Endodermal cell (in vitro differentiated cells): ENCODE measurements at places on chromosomes 16 and 17. TPM values are rescaled to one million over a fixed set of nuclear protein-coding genes. Genes with fewer than 3 reads are reported as not detected.

DNA sequence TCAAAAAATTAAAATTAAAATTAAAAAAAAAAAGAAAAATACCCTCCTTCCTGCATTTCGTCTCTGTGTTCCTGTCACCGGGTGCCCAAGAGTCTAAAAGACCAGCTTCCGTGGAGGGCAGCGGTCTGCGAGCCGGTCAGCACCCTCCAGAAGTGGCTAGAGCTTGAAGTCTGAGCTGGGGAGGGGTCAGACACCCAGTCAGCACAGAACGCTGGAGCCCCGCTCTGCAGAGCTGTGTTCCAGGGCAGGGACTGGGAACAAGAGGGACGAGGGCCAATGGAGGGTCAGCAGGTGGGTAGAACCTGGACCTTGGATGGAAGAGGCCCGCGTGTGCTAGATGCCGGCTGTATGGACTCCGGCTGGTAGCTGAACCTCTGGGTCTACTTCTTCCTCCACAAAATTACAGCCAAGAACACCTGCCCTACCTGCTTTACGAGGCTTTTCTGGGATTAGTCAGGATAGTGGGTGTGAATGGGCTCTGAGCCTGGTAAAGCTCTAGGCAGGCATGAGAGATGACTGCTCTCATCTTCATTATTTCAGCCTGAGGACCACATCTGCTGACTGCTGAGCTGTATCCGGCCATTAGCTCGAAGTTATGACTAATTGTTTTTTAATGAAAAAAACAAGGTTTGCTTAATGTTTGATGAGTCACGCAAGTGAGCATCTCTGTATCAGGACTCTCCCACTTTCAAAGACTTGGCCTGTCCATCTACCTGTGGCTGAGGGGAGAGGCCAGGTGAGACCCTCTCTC is 5.9 kb downstream of the TRPV1 start:
- no peaks in the 10 kb centered on the region for H3K4me1 ChIP-seq
- no peak overlapping the region for H3K4me3 ChIP-seq
- H3K36me3 ChIP-seq: peaks cover 32% of the 10 kb centered on the region
- DNase-seq: no peak
- H3K27ac ChIP-seq: no peak overlapping the region

DNA sequence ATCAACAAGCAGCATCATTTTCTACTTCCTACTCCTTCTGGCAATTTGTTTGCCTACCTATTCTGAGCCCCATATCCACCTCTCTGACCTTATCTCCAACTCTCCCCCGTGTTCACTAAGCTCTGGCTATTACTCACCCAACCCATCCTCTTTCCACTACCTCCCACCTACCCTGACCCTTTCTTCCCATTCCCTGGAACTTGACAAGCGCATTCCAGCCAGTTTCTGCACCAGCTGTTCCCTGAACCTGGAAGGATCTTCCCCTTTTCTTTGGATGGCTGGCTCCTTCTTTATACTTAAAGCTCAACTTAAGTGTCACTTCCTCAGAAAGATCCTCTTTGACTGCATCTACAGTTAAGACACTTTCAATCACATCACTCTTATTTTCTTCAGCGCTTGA is 2.2 kb downstream of the DCUN1D3 start:
- DNase-seq: no peak
- H3K4me3 ChIP-seq: peak overlapping the region; percentile 90
- H3K36me3 ChIP-seq: peaks cover 43% of the 10 kb centered on the region

- H3K4me3 ChIP-seq: no peak overlapping the region
- H3K4me1 ChIP-seq: no peaks in the 10 kb centered on the region
- no peaks in the 10 kb centered on the region for H3K36me3 ChIP-seq
- no peaks in the 10 kb centered on the region for H3K27me3 ChIP-seq
Observed at GRCh38 chr16:56246051-56246817, 54.9 kb downstream of the GNAO1 start.

GRCh38 chr17:17416007-17416399 is 60.8 kb upstream of the MED9 start:
- H3K27me3 ChIP-seq: peaks cover 4% of the 10 kb centered on the region
- peak overlapping the region; percentile 36 for H3K4me3 ChIP-seq
- peak; percentile 86 for DNase-seq
- H3K27ac ChIP-seq: no peak overlapping the region
- H3K36me3 ChIP-seq: no peaks in the 10 kb centered on the region

DNA sequence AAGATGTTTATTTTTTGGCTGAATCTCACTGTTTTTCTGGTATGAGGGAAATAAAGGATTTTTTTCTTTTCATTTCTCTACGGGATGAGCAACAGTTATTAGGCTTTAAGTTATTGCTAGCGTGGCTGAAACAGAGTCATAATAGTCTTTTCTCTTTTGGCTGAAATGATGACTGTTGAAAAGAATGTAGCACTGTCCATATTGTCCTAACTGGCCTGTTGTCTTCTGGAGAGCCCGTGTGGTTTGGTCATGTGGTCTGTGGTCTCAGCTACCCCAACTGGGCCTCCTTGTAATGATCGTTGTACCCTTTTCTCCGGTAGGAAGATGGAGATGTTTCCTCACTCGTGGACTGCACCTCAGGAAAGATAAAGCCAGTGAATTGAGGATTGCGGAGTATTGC is 36.6 kb downstream of the EPN2 start:
- no peak overlapping the region for H3K27ac ChIP-seq
- peaks cover 20% of the 10 kb centered on the region for H3K36me3 ChIP-seq
- no peaks in the 10 kb centered on the region for H3K4me1 ChIP-seq
- no peak for DNase-seq
- H3K27me3 ChIP-seq: no peaks in the 10 kb centered on the region

DNA sequence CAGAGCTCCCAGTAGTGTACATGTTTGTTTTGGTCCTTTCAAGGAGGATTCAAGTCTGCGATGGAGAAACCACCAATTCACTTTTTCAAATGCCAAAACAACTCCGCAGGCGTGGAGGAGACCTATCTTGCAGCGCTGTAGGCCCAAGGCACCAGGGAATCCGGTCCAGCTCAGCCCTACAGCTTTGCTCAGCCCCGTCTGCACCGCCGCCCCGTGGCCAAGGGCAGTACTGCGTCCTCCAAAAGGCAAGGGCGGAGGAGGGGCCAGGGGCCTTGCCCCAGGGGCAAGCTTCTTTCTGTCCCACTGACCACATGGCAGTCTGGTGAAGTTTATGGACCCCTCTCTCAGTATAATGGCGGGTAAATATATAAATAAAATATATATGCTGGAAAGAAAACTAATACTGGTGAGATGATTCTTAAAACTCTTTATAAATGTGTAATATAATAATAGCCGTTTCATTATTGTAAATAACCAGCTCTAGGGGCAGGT is 709 bp upstream of the CD300LG start:
- H3K36me3 ChIP-seq: no peaks in the 10 kb centered on the region
- peak; percentile 99 for DNase-seq
- no peak overlapping the region for H3K27ac ChIP-seq
- H3K27me3 ChIP-seq: no peaks in the 10 kb centered on the region
- no peak overlapping the region for H3K4me3 ChIP-seq
- no peaks in the 10 kb centered on the region for H3K4me1 ChIP-seq

- DNase-seq: no peak
- no peak overlapping the region for H3K27ac ChIP-seq
- no peaks in the 10 kb centered on the region for H3K4me1 ChIP-seq
- peaks cover 39% of the 10 kb centered on the region for H3K36me3 ChIP-seq
- H3K4me3 ChIP-seq: no peak overlapping the region
Observed at GRCh38 chr17:82776454-82776853, 24.6 kb downstream of the TBCD start.

CORO6 gene
- total RNA-seq: 0.92 to 1.00 TPM (median 0.97 TPM) in 3 replicates

CD300E gene
- 0.75 to 7.8 TPM (median 0.93 TPM) in 3 replicates for total RNA-seq

LASP1 gene
- total RNA-seq: 168 to 194 TPM (median 184 TPM) in 3 replicates

GNG13 gene
- not detected in 3 replicates for total RNA-seq

CD79B gene
- total RNA-seq: 0.44 to 0.70 TPM in 2 of 3 replicates, not detected in the other

IKZF3 gene
- total RNA-seq: 0.06 to 0.18 TPM (median 0.07 TPM) in 3 replicates
